Thoracic aorta (tissue), 2 donors: ENCODE measurements at places on chromosomes 1 and 21. TPM values are rescaled to one million over a fixed set of nuclear protein-coding genes. Genes with fewer than 3 reads are reported as not detected.

- H3K27ac ChIP-seq: peak overlapping the region; percentile 84
- peaks cover 14% of the 10 kb centered on the region for H3K36me3 ChIP-seq
- peak overlapping the region; percentile 86 for H3K4me3 ChIP-seq
- H3K4me1 ChIP-seq: no peaks in the 10 kb centered on the region
Measured at GRCh38 chr1:180912211-180912800, 391 bp upstream of the KIAA1614 start.

SPRR2F gene
- total RNA-seq: not detected

MROH9 gene
- total RNA-seq: not detected

BCL2L15 gene
- total RNA-seq: 0.14 TPM

TGFB2 gene
- total RNA-seq: 9.2 TPM

DNA sequence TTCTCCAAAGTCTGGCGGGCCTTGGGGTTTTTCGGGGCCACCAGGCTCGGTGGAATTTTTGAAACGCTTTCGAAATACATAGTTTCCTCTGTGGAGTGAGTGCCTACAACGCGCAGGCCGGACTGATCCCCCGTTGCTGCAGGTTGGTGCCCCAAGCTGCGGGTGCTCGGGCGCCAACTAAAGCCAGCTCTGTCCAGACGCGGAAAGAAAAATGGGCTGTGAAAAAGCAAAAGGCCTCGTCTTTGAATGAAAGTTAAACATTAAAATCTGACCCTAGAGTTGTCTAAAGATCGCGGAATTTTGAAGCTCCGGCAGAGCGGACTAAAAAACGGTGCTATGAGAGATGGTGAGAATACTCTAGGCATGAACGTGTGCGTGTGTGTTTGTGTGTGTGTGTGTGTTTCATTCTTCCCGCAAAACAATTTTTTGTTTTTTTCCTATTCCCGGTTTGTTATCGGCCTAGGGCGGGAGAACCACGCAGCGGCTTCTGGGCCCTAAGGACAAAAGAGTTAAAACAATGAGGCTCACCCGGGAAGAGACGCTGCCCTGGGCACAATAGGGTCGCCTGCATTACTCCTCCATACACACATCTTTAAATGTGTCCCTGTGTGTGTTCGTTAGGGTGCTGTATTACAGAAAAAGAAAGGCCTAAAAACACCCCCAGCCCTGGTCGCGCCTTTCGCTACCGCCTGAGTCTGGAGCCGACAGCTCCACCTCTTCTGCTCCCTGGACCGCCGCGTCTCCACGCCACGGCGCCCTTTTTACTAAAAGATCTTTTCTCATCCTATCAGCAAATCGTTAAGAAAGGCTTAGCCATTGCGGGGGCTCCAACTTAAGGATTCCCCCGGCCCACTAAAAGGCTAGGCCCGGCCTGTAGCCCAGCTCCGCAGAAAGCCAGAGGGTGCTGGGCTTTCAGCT lies 3.2 kb downstream of the TBX15 start:
- H3K27me3 ChIP-seq: peaks cover 41% of the 10 kb centered on the region
- peaks cover 35% of the 10 kb centered on the region for H3K4me1 ChIP-seq
- H3K4me3 ChIP-seq: peak overlapping the region; percentile 54
- no peak overlapping the region for H3K27ac ChIP-seq
- no peak for DNase-seq
- no peaks in the 10 kb centered on the region for H3K36me3 ChIP-seq

- H3K4me1 ChIP-seq: no peaks in the 10 kb centered on the region
- no peaks in the 10 kb centered on the region for H3K36me3 ChIP-seq
- no peaks in the 10 kb centered on the region for H3K27me3 ChIP-seq
- H3K27ac ChIP-seq: no peak overlapping the region
- no peak overlapping the region for H3K4me3 ChIP-seq
Measured at GRCh38 chr1:48229317-48229716, 6.8 kb downstream of the SLC5A9 start.
